ENCODE measurements at places on chromosomes 2 and 18.
A peak's percentile ranks its signal among the peaks of the same experiment; 100 is the strongest.

DNA sequence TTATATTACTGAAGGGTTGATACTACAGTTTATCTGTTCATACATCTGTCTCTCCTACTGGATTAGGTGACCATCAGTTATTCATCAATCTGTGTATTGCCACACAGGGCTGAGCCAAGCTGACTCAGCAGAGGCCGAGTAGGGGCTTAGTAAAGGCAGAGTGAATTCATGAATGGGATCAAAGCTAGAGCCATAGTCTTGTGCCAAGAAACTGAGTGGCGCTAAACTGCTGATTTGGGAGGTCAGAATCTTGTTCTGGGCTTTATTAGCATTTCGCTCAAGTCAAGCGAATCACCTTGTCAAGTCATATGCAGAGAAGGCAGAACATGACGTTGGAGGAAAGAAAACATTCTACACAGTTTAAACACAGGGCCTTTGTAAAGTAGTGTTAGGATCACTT, 34.1 kb downstream of the SOCS6 start:
- no peak for DNase-seq

DNA sequence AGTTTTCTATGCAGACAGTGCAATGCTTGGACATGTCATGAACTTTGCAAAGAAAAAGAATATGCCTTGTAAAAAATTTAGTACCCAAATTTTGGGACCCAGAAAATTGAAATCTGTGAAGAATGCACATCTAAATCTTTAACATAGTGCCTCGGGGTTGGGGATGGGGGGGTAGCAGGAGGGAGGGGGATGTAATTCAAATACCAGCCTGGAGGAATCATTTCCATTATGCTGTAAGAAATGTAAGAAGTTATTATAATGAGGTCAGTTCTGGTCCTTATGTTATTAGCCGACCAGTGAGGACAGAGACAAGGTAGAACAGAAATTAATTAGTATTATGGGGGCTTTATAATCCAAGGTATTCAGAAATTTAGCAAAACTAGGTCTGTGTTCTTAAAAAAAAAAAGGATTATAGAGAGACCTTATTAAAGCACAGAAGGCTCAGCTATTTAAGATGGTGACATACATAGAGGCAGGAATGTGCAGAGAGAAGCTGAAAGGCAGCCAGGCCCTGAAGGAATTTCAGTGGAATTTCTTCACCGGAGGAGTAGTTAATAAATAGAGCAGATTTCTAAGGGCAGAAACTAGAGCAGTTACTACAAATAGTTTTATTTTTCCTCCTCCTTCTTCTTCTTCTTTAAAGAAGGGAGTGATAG, 89.0 kb upstream of the RBMS1 start:
- DNase-seq, result no peak

GRCh38 chr2:10061221-10061925, 18.0 kb downstream of the KLF11 start:
- DNase-seq, result no peak

DNA sequence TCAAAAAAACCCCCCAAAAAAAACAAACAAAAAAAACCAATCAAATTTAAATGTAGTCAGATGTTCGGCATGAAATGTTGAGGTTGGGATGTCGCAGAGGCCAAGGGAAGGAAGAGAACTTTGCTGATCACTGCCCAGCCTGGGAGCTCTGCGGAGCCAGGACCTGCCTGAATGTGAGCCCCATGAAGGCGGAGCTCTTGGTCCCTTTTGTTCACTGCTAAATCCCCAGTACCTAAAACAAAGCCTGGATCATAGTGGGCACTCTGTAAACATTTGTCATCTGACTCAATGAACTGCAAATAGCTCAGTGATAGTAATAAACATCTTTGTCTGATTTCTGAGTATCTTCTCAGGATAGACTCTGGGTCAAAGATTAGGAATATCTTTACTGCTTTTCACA, 64.0 kb downstream of the NGEF start:
- no peak for DNase-seq

GRCh38 chr2:86562485-86562921, 740 bp downstream of the CHMP3 start:
- no peak for DNase-seq

GRCh38 chr2:54772110-54772509, 48.6 kb downstream of the EML6 start:
- no peak for DNase-seq

GRCh38 chr2:32838949-32839348, 107.8 kb upstream of the LTBP1 start:
- no peak for DNase-seq

DNA sequence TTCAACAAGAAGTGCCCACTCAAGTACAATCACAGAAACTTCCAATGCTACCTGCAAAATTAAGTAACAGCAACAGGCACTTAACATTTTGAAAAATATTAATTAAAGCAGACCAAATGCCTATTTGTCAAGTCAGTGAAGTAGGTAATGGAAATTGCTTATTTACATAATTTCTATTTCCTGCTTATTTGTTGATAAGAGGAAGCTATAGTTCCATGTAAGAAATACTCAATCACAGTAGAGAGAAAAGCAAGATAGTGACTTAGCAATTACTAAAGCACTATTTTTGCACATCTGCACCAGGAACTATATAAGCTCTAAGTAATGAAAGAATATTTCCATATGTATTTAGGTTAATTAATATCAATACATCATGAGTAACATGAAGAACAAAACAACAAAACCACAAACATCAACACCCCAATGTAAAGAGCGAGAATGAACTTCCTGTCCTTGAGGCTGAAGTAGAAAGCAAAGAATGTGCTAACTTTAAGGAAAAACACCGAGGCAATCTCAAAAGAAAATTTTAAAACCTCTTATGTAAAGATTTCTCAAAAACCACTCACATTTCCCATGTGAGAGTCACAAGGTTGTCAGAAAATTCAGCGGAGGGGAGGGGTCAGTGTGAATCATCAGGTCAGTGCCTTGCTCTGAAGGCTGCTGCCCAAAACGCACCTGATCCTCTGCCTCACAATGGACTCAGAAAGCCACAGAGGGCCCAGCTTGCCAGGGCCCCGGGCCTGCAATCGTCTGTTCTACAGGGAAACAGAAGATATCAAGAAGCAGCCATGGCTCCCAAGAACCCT, 12.5 kb downstream of the NPC1 start:
- peak; percentile 86 for DNase-seq

GRCh38 chr2:85199698-85200097, 66.5 kb downstream of the TCF7L1 start:
- no peak for DNase-seq

DNA sequence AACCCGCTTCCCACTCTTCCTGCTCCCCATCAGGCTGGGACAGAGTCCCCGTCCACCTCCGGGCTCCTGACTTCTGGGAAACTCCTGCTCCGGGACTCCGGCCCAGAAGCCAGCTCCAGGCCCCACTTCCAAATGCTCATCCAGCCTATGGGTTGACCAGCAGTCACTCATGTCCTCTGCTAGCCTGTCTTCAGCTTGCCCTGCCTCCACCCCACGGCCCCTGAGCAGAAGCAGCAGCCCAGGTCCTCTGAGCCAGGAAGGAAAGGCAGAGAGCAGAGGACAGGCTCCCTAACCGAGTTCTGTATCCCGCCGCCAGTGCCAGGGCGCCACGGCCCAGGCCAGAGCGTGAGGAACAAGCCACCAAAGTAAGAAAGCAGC, 86.4 kb upstream of the ID2 start:
- no peak for DNase-seq

- no peak for DNase-seq
These were observed 19.4 kb downstream of the SERPINB13 start for GRCh38 chr18:63606526-63606925.

GRCh38 chr2:137383391-137383790, 580.9 kb upstream of the HNMT start:
- no peak for DNase-seq

- DNase-seq, result no peak
These were observed 119.2 kb downstream of the CYP26B1 start for GRCh38 chr2:72028351-72028995.

DNA sequence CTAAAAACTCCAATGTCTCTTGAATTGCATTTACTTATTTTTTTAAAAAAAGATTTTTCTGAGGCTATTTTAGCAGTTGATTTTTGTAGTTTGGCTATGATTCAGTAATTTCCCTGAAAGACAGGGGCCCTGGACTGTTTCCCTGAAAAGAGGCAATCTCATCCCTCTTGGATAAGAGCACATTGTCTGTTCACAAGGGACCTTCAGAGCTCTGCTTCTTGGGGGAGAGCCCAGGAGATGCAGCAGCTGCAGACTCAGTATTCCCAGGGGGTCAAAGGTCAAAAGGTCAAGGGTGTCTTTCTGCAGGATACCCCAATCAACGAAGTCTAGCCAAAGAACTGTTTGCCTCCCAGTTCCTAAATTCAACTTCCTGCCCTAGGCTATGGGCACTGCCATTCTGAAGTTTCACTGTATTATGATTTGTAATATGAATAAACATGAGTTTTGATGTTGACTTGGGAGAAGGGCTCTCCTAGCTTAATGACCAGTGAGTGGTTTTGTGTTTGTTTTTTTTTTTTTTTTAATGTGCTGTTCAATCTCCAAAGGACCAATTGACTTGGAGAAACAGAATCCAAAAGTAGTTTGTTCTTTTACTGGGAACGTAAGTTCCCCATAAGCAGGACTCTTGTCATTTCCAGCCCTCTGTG, 157.0 kb upstream of the SERPINE2 start:
- no peak for DNase-seq

DNA sequence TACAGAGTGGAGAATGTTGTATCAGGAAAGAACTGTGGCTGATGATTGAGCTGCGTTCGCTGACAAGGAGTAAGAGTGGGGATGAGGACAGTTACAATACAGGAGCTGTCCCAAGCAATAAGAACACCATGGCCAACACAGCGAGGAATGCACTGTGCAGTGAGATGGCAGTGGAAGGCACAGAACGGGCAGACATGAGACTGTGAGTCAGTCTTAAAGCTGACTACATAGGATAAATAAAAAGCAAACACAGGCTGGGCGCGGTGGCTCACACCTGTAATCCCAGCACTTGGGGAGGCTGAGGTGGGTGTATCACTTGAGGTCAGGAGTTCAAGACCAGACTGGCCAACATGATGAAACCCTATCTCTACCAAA, 89.8 kb downstream of the CABYR start:
- no peak for DNase-seq

- no peak for DNase-seq
These were observed 80.6 kb downstream of the TRABD2A start for GRCh38 chr2:84800194-84800805.

GRCh38 chr18:63578357-63578958, 8.7 kb upstream of the SERPINB13 start:
- no peak for DNase-seq

DNA sequence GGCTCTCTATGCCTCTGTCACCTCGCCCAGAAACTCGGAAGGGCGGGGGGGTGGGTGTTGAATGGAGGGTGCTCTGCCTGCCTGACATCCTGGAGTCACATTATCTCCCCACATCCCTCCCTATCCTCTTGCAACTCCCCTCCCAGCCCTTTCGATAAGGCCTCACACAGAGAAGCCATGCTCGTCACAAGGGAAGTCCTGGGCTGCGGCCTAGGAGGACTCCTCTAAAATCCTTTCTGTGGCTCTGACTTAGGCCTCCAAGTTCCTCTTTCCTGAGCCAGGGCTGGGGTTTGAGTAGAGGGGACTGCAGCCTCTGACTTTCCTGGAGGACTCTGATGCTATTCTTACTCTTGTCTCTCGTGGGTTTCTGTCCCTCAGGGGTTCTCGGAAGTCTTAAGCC, 75.0 kb upstream of the PKDCC start:
- no peak for DNase-seq
